ENCODE measurements at places on chromosomes 7 and 10.

- peak; percentile 60 for DNase-seq
Observed at GRCh38 chr7:6651851-6652445, 14.8 kb downstream of the ZNF316 start.

DNA sequence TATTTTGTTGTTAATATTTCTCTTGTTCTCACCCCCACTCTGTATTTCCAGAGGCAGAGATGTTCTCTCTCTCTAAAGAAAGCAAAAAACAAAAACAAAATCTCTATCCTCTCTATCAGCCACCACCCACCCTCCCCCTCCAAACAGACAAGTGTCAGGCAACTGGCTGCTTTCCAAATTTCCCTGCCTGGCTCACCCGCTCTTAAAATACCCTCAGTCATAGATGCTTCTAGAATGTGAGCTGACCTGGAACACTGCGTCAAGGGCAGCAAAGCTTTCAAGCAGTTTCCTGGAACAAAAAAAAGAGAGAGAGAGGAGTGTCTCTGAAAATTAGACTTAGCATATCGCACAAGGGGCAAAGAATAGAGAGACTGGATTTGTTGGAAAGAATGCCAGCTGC is 341.0 kb upstream of the ZMIZ1 start:
- no peak for DNase-seq

GRCh38 chr7:141945356-141945755 is 1.4 kb downstream of the CLEC5A start:
- no peak for DNase-seq

DNA sequence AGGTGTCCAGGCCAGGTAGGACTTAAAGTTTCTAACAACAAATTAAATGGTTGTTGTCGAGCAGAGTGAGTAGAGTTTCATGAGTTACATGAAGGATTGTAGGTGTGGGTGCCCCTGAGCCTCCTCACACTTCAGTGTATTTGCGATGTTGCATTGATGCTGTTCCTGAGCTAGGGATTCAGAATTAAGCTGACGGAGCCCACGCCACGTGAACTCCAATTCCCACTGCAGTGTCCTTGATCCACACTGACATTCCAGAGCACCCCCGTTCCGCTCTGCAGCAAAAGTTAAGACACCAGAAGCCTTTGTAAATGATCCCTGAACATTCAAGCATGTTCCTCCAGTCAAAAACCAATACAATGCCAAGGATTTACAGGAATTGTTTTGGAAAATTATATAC is 78.8 kb upstream of the SEC61G start:
- no peak for DNase-seq

- DNase-seq, result no peak
Observed at GRCh38 chr7:105924945-105925344, 38.1 kb upstream of the CDHR3 start.

DNA sequence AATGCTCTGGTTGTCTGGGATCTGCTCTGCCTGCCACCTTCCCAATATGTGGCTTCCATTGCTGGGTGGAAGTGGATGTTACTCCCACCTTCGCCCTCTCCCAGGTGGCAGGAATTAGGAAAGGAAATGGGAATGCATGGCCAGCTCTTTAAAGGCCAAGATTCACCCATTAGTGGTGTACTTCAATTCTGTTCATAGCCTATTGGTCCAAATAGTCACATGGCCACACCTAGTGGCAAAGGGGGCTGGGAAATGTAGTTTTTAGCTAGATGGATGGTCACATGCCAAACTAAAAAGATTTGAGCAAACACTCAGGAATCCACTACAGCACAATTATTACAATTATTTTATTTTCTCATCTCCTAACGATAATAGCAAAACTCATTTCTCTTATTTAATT is 135.1 kb downstream of the NPY start:
- no peak for DNase-seq

DNA sequence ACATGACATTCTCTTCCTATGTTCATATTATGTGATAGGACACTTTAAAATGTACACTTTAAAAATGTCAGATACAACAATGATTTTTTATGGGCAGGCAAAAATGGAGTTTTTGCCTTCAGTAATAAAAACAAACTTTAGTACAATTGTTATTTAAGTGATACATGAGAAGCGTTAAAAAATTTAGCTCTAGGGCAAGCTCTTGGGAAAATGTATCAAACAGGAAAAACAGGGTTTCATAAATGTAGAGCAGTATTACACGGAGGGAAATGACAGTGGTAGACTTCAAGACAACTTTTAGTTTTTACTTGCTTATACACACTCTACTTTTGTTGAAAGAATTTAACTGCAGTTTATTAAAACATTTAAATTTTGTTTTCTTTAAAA is 1.5 kb downstream of the FHIP2A start:
- no peak for DNase-seq

DNA sequence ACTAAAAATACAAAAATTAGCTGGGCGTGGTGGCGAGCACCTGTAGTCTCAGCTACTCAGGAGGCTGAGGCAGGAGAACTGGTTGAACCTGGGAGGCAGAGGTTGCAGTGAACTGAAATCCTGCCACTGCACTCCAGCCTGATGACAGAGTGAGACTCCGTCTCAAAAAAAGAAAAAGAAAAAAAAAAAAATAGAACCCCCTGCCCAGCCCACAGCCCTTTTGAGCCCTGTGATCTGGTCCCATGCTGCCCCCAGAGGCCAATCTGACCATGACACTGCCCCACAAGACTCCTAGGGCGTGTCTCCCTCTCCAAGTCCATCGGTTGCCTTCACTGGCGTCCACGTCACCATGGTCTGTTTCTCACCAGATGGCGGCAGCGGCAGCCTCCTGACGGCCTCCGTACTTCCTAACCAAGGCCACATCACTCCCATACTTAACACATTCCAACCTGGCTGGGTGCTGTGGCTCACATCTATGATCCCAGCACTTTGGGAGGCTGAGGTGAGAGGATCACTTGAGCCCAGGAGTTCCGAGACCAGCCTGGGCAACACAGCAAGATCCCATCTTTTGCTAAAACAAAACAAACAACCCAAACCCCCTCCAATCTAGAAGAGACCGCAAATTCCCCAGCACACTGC is 18.0 kb downstream of the STX1A start:
- DNase-seq, result no peak

- no peak for DNase-seq
Observed at GRCh38 chr7:100400656-100401055, 27.4 kb downstream of the PILRA start.

GRCh38 chr10:10811562-10811961 is 206.1 kb upstream of the CELF2 start:
- DNase-seq, result no peak

- DNase-seq, result no peak
Observed at GRCh38 chr7:7917593-7917992, 51.0 kb upstream of the GLCCI1 start.
